ENCODE measurements at places on chromosomes 3 and 15.

DNA sequence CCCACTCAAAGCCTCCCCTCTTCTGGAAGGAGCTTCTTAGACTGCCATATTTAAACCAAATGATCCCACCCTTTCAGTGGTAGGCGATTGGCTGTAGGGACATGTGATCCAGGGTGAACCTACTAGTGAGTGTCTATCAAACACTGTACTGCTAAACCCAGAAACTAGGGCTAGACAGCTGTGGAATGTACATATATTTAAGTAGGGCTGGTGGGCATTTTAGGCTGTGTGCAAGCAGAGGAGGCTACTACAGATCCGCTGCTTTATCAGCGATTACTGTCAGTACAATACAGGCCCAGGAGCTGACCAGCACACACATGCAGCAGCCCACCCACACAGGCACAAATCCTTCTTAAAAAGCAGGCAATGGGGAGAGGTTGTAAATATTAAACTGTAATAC is 15.4 kb upstream of the LARP6 start:
- DNase-seq = no peak

DNA sequence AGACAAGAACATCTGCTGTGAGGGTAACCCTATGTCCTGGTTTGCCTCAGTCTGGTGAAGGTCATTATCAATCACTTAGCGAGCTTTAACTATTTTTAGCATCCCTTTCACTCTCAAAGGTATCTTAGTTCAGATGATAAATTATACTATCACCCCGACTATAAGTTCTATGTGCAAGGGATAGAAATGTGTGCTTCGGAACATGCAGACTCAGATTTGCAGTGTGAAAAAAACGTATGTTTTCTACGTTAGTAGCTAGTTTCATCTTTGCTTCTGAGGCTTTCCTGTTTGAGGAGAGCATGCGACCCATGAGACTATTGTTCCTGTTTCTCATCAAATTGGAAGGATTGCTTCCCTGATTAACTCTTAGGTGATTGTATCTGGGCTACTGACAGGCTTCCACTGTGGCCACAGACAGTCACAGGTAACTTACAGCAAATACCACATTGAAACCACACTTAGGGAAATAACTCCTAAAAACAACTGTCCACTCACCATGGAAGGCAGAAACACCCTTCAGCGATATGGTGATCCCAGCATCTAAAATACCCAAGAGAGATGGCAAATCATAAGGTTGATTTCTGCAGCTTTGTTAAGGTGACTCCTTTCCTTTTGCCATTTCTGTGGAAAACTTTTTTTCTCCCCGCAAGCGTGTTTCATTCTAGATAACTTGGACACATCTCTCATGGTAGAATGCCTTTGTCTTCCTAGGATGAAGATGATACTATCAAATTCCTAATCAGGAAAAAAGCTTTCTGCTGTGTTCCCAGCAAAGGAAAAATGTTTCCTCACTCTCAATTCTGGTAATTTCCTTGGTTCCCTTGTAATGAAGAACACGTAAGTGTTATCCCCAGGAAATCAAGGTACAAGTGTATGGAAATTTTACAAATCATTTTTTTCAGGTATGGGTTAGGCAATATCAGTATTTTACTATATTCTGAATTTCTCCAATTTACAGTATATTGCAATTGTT is 5.2 kb downstream of the GCSAM start:
- no peak for DNase-seq

- DNase-seq = peak; percentile 24
Observed at GRCh38 chr15:90667073-90667754, 49.9 kb upstream of the BLM start.

DNA sequence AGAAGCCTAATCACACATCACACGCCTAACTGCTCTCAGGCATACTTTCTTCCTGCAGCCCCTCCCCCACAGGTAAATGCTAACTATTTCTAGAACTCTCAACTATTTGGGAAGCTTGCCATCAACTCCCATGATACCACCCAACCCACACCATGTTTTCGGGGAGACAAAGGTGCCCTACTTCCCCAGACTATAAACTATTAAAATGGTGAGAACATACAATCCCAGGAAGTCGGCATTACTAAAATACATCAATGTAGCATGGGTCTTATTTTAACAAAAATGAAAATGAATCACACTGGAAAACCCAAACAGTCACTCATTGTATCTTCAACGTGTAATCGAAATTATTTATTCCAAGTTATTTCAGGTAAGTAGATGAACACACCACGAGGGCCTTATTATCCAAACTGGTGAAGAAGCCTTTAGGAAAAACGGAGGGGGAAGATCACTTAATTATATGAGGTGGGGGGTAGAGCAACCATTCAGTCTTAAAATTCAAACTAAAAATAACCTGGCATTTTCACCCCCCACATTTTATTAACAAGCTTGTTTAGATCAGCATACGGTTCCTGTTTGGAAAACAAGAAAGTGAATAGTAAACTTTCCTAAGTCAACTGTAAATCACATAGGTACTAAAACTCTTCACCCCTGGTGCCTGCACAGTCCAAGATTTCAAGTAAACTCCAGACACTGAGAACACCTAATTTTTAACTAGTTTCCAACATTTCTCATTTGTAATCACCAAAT is 1.9 kb downstream of the TBL1XR1 start:
- peak; percentile 40 for DNase-seq

GRCh38 chr15:90838139-90838538 is 30.2 kb upstream of the FURIN start:
- no peak for DNase-seq

DNA sequence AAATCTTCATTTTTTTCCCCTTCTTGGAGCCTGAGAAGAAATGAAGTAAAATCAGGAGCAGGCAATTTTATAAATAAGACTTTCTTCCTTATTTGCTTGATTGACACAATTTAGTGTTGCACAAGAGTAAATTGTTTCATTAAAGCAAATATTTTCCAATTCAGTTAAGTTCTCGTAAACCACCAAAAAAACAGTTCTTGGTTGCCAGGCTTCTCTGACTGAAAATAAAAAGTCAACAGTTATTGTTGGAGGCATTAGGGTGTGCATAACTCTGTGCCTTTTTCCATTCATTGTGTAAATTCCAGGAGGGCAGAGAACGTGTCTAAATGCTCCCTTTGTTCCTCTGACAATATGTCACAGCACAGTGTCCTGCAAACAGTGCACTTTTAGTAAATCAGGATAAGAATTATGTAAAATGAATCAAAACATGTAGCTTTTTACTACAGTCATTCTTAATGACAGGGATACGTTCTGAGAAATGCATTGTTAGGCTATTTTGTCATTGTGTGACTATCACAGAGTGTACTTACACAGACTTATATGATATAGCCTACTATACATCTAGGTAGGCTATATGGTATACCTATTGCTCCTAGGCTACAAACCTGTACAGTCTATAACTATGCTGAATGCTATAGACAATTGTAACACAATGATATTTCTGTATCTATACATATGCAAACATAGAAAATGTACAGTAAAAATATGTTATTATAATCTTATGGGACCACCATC is at the start of gene CP:
TSS of gene CP (minus strand) at position 47 of the 735 bp plus-strand sequence. CDS start at position 10, 37 bp downstream.
- no peak for DNase-seq

GRCh38 chr15:66789029-66790025 is 87.3 kb downstream of the SMAD6 start:
- DNase-seq = peak; percentile 75

DNA sequence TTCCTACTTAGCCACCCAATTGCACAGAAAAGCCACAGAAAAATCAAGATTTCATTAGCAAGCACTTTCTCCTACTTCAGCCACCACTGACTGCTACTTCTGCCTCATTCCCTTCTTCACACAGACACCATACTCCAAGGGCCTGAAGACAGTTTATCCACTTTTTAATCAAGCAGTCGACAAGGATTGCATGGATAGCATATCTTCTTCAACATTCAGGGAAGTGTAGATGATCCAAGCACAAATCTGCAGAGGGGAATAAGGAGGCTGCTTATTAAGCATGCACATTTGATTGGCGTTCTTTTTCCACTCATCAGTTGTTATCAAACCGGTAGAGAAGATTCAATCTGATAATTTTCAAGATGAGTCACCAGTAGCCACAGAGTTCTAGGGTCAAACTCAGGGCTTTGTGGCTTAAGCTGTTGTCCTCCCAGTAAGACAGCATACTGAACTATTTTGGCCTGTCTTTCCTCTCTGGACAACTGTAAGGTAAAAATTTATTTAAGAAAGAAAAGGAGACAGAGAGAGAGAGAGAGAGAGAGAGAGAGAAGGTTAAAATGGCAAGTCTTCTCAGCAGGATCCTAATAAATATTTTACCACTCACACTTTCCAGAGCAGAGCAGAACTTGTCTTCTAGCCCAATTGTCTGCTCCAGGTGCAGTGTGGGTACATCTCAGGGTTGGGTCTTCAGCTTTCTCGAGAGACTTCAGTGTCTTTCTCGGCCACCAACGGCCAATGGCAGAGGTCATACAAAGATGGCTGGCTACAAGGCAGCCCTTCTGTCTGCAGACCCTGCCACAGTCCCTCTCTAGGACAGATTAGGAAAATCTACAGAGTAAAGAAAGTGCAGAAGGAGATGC is 80.6 kb upstream of the BHLHE40 start:
- DNase-seq = no peak

GRCh38 chr15:80599359-80599758 is 95.8 kb upstream of the ABHD17C start:
- DNase-seq = peak; percentile 68

DNA sequence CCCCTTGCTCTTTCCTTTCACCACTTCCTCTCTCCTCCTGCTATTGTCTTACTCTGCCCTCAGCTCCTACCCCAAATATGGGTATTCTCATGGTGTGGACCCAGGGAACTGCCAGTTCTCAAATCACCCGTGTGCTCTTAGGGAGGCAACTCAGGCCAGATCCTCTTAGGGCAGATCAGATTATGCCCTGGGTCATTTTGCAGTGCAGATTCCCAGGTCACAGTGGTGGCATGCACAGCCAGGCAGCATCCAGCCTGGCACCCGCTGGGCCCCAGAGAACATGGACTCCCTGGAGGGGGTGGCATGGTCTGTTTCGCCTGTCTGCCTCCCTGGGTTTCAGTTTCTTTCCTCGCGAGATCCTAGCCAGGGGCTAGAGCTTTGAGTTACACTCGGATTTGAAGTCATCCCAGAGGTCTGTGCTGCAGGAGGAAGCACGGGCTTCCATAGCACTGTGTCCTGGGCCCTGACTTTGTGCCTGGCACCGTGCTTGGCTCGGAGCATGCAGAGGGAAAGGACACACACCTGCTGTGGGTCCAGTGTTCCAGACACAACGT is 96.1 kb downstream of the TOP2B start:
- no peak for DNase-seq

DNA sequence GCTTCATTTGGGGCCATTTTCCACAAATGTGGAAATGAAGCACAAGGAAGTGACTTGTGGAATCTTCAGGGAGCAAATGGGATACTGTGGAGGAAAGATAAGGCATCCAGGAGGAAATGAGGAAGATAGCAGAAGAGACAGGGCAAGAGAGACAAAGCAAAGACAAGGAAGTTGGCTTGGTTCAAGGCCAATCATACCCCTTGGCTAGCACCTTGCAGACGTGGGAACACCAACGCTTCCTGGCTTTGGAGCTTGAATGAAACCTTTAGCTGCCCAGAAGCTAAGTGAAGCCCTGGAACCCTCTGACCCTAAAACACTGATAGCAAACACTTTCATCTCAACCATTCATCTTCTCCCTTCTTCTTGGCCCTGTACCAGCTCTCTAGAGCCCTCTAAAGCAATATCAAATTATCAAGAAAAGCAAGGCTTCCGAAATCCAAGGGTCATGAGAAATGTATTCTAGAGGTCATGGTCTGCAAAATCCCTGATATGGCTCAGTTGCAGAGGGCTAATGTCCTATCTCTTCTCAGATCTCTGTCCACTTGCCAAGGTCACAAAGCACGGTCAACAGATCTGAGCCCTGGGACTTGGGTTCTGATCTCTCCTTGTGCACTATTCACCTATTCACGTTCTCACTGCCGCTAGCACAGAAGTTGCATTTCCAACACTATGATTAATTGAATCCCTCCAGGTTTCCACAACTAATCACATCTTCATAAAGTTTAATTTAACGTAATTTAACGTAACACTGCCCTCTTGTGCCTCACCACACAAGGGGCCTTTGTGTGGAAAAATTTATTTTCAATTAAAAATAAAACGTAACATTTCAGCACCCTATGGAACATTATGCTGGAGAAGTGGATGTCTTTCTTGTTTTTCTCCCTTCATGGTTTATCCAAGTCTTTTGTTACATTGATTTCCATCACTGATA is 557.6 kb upstream of the ADAMTS9 start:
- DNase-seq = peak; percentile 27
